IMR-90 (cell line): ENCODE measurements at places on chromosomes 11 and 22. TPM values are rescaled to one million over a fixed set of nuclear protein-coding genes. Genes with fewer than 3 reads are reported as not detected.

DNA sequence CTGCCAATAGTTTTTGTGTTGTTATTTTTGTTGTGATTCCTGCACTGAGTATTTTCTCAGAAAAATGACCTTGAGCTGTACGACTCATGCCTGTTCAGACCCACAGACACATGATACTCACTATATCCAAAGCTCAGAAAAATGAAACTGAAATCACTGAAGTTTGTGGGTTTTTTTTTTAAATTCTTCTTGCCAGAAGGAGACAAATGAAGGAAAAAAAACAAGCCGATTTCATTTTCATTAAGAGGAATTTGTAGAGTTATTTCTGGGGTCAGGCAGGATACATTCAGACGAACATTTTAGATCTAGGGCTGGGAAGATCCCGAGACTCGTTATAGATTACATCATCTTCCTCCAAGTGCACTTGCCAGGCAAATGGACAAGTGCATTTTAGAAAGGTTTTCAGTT lies 60.4 kb downstream of the BMAL1 start:
- DNase-seq: peak; percentile 78

Gene TMEM45B
- not detected in 2 replicates for total RNA-seq

- no peak for DNase-seq
Measured at GRCh38 chr11:105738986-105739795, 129.3 kb downstream of the GRIA4 start.

Gene GAB4
- total RNA-seq: not detected in 2 replicates

Gene FAT3
- total RNA-seq: 2.2 and 2.9 TPM in 2 replicates

DNA sequence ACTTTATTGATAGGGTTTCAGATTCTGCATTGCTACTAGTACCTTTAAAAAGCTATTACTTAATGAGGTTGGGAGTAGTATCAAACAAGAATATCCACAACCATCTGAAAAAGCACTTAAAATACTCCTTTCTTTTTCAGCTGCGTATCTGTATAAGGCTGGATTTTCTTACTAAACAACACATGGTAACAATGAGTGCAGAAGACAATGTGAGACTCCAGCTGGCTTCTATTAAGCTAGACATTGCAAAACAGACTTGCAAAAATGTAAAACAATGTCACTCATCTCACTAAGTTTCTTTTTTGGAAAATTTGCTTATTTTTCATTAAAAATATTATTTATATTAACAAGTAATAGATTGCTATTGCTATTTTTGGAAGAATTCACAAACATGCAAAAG lies 132.6 kb downstream of the WNT11 start:
- peak; percentile 66 for DNase-seq

Gene OR8D2
- not detected in 2 replicates for total RNA-seq

- DNase-seq: peak; percentile 79
Measured at GRCh38 chr11:102220728-102221467, 96.4 kb upstream of the BIRC3 start.

- DNase-seq: no peak
Measured at GRCh38 chr11:112637876-112638275, 323.3 kb upstream of the NCAM1 start.

Gene DENND5A
- total RNA-seq: 182 and 192 TPM in 2 replicates

GRCh38 chr11:36086366-36086765 lies 142.5 kb downstream of the LDLRAD3 start:
- DNase-seq: no peak

- no peak for DNase-seq
Measured at GRCh38 chr22:47269516-47270088, 507.2 kb downstream of the TBC1D22A start.

Gene CCDC157
- total RNA-seq: 0.83 and 0.90 TPM in 2 replicates

DNA sequence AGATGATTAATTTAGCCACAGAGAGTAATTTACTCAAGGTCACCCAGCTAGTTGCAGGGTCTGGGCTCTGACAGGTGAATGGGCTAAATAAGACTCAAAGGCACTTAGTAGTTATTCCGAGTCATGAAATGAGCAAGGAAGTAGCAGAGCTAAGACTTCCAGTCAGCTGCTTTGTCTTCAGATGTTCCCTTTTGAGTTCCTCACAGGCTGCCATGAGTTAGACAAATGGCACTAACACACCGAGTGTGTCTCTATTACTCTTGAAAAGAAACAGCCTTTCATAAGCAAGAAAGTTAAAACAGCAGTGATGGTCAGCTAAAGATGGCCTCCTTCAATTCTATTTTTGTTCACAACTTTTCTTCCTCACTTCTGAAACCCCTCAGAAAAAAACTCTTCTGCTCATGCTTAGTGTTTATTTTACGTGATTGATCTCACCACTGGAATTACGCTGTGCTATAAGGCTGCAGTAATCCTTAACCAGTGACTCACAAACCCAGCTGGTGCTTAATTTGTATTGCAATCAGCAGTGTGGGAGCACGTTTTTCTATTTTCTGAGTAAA lies 389.1 kb downstream of the AASDHPPT start:
- peak; percentile 94 for DNase-seq

DNA sequence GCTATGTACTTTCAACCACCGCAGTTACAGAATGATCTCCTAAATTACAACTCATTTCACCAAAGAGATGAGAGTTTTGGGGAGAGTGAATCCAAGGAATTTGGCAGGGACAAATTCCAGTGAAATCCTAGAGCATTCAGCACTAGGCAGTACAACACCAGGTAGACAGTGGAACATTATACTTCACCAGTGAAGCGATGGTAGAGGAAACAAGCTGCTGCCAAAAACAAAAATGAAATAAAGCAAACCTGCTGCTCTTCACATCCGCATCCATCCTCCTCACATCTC lies 16.9 kb downstream of the SMCO4 start:
- no peak for DNase-seq

DNA sequence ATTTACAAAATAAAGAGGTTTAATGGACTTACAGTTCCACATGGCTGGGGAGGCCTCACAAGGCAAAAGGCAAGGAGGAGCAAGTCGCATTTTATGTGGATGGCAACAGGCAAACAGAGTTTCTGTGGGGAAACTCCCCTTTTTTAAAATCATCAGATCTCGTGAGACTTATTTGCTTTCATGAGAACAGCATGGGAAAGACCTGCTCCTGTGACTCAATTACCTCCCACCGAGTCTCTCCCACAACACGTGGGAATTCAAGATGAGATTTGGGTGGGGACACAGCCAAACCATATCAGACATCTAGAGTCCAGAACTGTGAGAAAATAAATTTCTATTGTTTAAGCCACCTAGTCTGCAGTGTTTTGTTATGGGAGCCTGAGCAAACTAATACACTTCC lies 80.8 kb downstream of the ME3 start:
- DNase-seq: no peak

Gene OR51B5
- total RNA-seq: 0.54 and 0.56 TPM in 2 replicates

GRCh38 chr11:119696378-119697222 lies 32.4 kb downstream of the NECTIN1 start:
- DNase-seq: no peak

DNA sequence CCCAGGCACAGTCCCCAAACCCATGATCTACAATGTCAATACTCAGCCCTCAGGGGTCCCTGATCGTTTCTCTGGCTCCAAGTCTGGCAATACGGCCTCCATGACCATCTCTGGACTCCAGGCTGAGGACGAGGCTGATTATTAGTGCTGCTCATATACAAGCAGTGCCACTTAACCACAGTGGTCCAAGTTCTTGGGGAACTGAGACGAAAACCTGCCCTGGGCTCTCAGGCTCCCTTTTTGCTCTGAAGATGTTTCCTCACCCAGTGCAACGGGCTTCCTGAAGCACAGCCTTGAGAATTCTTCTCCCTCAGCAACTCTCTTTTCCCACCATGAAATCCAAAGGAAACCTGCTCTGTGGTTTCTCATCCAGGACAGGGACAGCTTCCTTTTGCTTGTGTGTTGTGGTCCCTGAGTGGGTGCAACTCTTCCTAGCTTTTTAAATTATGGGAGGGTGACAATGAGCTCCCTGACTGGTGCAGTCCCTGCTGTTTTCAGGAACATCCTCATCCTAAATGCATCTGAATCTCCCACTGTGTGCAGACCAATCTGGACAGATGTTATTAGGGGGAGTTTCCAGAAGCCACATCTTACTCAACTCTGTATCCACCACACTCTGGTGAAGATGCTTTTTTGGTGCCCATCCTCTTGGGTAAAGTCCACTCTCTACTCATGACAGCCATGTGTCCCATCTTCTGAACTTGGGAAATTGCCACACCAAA lies 30.6 kb upstream of the IGLL5 start:
- no peak for DNase-seq

DNA sequence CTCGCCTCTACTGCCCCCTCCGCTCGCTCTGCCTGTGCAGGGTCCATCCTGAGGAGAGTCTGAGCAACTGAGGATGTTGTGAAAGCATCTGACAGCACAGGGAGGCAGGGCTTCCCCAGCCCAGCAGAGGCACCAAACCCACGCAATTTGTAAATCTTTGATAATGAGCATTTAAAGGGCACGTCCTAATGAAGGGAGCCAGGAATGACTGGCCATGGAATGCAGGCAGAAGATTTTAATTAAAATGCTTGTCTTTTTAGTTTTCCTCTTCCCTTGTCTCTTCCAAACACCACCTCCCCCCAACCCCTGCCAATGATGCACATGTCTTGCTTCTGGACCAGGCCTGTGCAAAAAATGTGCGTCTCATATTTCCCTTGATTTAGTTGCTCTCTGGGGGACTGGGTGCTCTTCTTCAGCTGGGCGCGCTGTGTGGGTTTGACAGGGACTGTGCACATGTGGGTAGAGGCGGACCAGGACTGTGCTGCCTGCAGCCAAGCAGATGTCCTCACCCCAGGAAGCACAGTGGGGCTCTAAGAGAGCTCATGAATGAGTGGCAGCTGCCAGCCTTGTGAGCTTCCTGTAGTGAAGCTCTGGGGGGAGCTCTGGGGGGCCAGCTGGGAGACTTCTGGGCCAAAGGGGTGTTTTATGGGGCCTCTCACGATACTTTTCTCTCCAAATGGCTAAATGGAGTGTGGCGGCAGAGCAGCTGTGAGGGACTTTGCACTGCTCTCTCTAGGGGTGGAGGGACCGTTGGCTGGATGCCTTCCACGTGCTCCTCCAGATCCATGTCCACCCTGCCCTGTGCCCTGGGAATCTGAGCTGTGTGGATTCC lies 273.5 kb downstream of the ST3GAL4 start:
- DNase-seq: peak; percentile 55

Gene CNGA4
- total RNA-seq: under 0.01 TPM in 1 of 2 replicates, not detected in the other

DNA sequence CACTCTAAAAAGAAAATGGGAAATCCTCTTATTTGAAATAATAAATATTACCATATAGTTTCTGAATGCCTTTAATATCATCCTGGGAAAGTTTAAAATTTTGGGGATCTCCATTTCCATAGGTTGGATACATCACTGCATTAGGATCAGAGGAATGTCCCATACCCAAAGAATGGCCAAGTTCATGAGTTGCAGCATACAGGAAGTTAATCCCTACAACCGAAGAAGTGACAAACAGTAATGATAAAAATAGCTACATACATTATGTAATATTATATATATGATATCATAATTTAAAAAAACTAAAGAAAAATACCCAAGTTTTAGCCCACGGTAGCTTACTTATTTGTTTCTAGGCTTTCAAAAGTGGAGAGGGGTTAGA lies 7.4 kb downstream of the MMP7 start:
- no peak for DNase-seq

DNA sequence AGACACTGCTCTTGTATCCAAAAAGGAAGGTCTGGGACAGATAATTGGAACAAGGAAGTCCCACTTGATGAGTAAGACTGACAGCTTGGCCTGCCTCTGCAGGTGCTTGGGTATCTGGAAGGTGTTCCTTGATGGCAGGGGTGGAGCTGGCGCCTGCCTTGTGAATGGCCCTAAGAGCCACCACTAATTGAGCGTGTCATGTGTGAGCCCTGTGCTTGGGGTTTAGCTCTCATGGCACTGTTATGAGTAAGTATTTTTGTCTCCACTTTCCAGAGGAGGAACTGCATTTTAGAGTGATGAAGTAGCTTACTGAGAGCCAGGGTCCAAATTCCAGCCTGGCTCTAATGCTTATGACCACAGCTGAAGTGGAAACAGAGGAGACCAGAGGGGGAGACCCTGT lies 71.2 kb upstream of the NECTIN1 start:
- no peak for DNase-seq

GRCh38 chr22:49330421-49331222 lies 497.1 kb downstream of the BRD1 start:
- no peak for DNase-seq

- DNase-seq: no peak
Measured at GRCh38 chr22:19965771-19966709, 24.4 kb upstream of the TXNRD2 start.

DNA sequence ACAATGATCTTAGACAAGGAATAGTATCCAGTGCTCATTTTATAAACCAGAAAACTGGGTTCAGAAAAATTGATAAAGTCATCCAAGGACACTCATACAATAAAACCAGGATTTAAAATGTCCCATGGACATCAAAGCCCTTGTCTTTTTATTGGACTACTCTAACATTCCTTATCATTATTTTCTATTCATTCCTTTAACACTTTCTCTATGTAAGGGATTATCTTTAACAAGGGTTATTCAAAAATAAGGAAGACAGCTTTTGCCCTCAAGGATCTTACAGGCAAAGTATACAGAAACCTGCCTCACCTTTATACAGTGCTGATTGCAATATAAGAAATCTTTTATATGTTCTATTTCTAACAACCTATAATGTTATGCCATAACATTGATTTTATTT lies 790.8 kb downstream of the DLG2 start:
- DNase-seq: no peak

- DNase-seq: no peak
Measured at GRCh38 chr22:43303751-43304150, 39.4 kb downstream of the SCUBE1 start.

DNA sequence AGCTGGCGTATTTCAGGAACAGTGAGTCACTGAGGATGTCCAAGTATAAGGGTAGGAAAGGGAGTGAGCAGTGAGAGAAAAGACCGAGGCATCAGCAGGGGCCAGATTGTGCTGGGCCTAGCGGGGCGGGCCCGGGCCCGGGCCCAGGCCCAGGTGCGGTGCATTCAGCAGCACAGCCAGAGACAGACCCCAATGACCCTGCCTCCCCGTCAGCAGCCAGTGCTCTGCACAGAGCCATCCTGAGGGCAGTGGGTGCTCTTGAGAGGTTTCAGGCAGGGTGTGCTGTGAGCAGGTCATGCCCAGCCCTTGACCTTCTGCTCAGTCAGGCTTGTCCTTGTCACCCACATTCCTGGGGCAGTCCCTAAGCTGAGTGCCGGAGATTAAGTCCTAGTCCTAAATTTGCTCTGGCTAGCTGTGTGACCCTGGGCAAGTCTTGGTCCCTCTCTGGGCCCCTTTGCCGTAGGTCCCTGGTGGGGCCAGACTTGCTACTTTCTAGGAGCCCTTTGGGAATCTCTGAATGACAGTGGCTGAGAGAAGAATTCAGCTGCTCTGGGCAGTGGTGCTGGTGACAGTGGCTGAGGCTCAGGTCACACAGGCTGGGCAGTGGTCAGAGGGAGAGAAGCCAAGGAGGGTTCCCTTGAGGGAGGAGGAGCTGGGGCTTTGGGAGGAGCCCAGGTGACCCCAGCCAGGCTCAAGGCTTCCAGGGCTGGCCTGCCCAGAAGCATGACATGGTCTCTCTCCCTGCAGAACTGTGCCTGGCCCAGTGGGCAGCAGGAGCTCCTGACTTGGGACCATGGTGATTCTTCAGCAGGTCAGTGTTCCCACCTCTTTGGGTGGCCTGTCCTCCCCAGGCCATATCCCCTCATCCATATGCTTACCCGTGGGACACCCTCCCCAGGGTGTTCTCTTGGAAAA lies 2.1 kb downstream of the MYO7A start:
- DNase-seq: no peak

GRCh38 chr11:10147195-10147594 lies 146.8 kb downstream of the SBF2 start:
- DNase-seq: no peak
